ENCODE measurements at places on chromosomes 6 and 20.

- no peak for DNase-seq
Measured at GRCh38 chr6:77474286-77474956, 11.1 kb upstream of the HTR1B start.

GRCh38 chr6:28449056-28449455 is 5.8 kb upstream of the ZSCAN23 start:
- no peak for DNase-seq

DNA sequence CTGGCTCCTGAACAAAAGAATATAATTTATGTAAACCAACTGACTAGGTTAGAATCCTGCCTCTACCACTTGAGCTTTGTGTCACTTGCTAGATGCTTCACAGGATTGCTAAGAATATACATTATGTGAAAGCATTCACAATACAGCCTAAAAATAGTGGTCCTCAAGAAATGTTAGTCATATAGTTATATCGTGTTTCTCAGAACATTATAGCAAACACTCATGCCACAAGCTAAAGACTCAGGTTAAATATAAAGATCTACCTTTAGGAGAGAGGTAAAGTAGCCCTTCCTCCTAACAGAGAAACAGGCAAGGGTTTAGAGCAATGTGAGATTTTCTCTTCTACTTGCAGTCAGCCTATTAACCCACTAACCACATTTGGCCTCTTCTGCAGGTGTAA is 17.8 kb upstream of the ALDH8A1 start:
- no peak for DNase-seq

GRCh38 chr6:107982486-107982885 is 24.5 kb upstream of the SEC63 start:
- no peak for DNase-seq

- no peak for DNase-seq
Measured at GRCh38 chr6:168128006-168128630, 49.1 kb upstream of the FRMD1 start.

DNA sequence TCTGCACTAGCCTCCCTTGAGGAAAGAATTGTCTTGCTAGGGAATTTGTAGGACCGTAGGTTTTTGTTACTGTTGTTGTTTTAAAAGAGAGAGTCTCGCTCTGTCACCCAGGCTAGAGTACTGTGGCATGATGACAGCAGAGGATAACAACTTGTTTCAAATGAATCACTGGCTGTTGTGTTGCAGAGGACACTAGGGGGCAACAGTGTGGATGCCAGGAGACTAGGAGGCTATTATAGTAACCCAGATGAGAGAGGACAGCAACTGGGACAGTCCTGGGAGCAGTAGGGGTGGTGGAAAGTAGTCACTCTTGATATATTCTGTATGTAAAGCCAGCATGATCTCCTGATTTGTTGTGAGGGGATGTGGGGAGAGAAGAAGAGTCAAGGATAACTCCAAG is 41.8 kb upstream of the LAMA4 start:
- DNase-seq = no peak

DNA sequence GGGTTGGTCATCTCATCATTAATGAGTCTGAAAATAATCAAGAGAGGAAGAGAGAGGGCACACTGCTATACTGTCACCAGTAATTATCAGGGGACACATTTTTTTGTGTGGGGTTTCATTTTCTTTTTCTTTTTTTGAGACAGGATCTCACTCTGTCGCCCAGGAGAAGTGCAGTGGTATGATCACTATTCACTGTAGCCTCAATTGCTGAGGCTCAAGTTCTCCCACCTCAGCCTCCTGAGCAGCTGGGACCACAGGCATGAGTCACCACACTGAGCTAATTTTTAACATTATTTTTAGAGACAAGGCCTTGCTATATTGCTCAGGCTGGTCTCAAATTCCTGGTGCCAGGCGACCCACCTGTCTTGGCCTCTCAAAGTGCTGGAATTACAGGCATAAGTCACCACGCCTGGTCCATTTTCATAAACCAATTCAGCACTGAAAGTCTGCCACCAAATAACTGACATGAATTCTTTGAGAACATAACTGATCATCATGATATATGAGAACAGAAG is 43.3 kb downstream of the EPHA7 start:
- DNase-seq = no peak

DNA sequence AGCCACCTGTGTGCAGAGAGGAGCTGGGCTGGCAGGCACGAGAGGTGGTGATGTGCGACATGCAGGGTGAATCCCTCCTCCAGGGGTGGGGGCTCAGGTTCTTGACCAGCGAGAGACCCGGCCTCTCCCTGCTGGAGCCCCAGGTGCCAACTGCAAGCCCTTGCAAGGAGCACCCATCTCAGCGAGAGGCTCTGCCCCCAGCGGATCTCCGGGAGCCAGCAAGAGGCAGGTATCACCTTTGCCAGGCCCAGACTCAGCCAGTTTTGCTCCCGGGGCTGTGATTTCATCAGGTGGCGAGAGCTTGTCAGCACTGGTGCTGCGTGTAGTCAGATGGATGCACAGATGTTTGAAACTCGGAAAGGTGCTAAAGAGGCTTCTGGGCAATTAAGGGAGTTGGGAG is 87.7 kb downstream of the TFAP2C start:
- no peak for DNase-seq

DNA sequence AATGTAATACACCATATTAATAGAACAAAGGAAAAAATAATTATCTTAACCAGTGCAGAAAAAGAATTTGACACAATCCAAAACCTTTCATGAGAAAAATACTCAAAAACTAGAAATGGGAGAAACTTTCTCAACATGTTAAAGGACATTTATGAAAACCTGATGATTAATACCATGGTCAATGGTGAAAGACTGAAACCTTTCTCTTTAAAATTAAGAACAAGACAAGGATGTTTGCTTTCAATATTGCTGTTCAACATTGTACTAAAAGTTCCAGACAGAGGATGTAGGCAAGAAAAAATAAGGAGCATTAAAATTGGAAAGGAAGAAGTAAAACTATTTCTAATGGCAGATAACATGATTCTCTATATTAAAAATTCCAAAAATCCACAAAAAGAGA is 981.3 kb upstream of the FLRT3 start:
- no peak for DNase-seq

GRCh38 chr20:63497138-63497945 is 1.5 kb downstream of the EEF1A2 start:
- no peak for DNase-seq

- no peak for DNase-seq
Measured at GRCh38 chr6:138957484-138957883, 30.6 kb downstream of the REPS1 start.

DNA sequence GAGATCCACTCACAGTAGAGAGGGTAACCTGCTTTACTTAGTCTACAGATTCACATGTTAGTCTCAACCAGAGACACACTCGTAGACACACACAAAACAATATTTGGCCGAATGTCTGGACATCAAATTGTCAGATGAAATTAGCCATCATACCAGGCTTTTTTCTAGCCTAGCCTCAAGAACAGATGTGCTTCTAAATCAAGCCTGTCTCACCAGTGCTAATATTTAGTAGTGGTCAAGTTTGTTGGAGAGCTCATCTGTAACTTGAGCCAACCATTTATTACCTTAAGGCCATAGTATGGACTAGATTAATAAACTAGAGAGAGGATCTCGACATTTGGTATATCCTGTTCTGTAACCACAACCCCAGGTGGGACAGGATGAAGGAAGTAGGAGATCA is 1118.8 kb upstream of the MAP3K7 start:
- no peak for DNase-seq

- DNase-seq = no peak
Measured at GRCh38 chr20:37994512-37994911, 38.7 kb downstream of the TTI1 start.

DNA sequence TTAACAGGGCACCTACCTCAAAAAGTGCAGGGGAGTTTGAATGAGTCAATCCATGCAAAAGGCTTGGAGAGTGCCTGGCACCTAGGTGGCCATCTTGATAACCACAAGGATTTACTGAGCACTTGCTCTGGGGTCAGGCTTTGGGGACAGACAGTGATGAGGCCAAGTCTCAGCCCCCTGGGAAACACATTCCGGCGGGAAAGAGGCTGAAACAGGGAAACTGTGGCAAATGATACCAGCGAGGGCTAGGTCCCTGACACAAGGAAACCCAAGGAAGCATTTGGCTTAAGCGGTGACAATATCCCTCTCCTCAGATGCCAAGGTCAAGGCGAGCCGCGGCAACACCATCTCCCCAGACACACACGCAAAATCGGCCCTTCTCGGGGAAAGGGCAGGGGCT is 527 bp upstream of the DOK5 start:
- DNase-seq = no peak

DNA sequence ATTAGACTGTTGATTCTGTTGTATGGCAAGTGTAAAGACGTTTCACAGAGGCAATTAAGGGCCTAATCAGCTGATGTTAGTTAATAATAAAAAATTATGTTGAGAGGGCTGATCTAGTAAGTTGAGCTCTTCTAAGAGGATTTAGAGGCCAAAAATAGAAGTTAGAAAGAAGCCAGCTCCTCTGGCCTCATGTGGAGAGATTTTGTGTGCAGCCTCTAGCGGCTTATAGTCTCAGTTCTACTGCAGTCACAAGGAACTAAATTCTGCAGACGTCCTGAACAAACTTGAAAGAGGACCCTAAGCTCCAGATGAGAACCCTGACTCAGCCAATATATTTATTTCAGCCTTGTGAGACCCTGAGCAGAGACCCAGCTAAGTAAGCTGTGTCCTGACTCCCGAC is 498.6 kb downstream of the BTBD3 start:
- no peak for DNase-seq

DNA sequence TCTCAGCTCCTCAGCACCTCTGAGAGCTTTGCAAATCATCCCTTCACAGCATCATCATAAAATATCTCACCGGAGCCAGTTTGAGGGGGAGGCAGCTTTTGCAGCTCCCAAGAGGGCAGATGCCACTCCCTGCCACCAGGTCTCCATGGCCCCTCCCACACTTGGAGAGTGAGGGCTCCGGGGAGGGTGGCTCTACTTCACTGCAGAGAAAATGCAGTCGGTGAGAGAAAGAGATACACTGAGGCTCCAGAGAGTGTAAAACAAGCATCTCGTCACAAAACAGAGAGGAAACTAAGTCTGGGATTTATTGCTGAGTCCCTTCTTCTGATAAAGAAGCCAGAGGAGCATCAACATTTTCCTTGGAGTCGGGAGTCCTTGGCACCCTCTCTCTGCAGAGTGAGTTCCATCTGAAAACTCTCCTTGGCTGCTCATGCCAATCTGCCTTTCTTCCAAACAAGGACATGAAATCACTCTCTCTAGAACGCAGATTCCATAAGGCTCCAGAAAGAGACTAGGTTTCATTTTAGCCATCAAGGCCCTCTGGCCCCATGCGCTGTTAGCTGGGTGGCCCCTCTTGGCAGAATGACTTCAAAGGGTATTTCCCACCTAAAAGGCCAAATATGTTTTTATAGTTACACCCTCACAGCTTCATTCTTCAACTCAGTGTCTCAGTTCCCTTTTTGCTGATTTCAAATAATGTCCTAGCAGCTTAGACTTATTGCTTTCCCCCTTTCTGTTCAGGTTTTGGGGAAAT is 70.6 kb upstream of the F13A1 start:
- DNase-seq = no peak

DNA sequence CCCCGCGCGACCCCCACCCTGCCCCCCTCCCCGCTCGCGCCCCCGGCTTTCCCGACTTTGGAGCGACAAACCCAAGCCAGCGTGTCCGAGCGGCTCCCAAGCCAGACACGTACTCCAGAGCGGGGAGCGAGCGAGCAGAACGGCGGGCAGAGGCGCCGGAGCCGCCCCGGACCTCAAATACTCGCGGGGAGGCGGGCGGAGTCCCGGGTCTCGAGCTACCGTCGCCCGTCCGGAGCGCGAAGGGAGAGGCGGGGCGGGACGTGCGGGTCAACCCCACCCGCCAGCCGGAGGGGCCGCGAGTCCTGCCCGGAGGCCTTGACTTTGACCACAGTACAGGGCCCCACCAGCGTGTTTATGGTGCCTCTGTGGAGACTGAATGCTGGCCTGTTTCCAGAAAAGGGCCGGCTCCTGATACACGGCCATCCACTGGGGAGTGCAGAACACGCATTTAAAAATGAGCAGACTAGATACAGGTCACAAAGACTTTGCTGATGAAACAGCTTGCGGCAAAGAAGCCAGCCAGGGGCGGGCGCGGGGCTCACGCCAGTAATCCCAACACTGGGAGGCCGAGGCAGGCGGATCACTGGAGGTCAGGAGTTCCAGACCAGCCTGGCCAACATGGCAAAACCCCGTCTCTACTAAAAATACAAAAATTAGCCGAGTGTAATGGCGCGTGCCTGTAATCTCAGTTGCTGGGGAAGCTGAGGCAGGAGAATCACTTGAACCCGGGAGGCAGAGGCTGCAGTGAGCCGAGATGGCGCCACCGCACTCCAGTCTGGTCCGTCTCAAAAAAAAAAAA is at the start of gene SERPINB6:
Gene SERPINB6, minus strand, starts transcription at position 148 of the 799 bp plus-strand sequence. CDS start 12,235 bp downstream, outside the sequence.
- no peak for DNase-seq

DNA sequence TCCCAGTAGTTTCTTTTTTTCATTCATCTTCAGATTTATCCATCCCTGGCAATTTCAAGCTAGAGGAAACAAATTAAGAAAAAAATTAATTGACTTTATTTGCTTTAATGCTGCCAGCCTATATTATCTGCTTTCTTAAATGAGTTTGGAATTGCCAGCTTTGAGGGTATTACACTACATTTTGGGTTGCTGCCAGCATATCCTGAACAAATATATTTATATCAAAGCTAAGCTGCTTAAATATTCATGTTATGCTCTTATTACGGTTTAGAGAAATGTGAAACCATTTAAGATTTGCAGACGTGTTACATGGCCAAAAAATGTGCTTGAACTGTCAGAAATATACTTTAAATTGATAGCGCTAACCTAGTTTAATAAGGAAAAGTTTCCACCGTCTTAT is 59.7 kb downstream of the GRIK2 start:
- no peak for DNase-seq

- DNase-seq = no peak
Measured at GRCh38 chr6:145721144-145721543, 14.2 kb downstream of the EPM2A start.

- DNase-seq = no peak
Measured at GRCh38 chr20:2473516-2473915, 2.9 kb upstream of the SNRPB start.

DNA sequence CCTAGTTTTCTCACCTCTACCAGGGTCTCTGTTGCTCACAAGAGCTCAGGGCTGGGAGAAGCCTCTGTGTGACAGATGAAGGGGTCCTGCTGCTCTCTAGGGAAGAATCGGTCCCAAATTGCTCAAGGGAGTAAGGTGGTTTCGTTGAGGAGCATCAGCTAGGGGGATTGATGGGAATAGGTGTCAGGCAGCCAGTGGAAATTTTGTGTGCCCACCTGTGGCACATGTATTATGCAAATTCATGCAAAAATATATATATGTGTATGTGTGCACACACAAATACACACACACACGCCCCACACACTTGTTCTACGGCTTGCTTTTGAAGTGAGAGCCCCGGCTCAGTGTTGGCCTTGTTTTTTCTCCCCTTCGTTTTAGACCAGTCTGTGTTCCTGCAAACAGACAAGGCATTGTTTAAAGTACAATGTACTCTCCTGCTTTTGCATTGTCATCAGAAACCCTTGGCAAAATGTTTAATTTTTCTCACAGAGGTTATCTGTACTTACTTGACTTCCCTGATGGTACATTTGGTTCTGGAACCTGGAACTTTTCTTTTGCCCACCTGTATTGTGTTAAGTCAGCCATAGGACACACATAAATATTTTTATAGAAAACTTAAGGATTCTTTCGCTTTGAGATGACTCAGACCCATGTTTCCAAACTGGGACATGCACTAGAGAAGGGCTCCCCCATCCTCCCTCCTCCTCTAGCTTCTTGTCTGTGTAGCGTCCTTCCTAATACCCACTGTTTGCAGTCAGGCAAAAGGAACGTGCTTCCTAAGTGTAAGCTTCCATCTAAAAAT is 26.7 kb downstream of the FOXO3 start:
- no peak for DNase-seq

Data from stimulated activated CD4-positive, alpha-beta T cell treated with anti-CD3 and anti-CD28 coated beads, TNF-alpha, amount 100 ng/mL, for 24 hours (primary cell).